ENCODE measurements at places on chromosomes 1 and 21.
A peak's percentile ranks its signal among the peaks of the same experiment; 100 is the strongest.

DNA sequence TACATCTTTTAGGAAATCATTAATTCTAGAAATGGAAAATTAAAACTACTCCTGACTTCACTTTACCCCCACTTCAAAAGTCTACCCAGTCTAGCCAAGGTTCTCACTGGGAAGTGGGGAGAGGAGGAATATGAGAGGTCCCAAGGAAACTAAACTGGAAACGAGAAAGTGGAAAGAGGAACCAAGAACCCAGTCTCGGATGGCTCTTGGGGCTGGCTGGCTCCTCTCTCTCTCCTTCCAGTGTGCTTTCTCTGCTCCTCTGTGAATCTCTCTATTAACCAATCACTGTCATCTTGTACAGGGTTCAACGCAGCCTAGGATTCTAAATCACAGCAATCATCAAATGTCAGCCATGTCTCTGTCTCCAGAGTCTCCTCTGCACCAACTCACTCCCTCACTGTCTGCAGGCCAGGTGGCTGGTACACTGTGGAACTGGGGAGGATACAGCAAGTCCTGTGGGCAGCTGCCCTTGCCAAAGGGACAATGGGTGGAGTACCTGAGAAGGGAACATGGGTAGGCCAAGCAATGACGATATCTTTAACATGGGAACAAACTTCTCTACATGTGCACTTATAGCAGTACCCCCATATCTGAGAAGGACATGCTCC lies 33.7 kb downstream of the GNB1 start:
- DNase-seq: no peak

DNA sequence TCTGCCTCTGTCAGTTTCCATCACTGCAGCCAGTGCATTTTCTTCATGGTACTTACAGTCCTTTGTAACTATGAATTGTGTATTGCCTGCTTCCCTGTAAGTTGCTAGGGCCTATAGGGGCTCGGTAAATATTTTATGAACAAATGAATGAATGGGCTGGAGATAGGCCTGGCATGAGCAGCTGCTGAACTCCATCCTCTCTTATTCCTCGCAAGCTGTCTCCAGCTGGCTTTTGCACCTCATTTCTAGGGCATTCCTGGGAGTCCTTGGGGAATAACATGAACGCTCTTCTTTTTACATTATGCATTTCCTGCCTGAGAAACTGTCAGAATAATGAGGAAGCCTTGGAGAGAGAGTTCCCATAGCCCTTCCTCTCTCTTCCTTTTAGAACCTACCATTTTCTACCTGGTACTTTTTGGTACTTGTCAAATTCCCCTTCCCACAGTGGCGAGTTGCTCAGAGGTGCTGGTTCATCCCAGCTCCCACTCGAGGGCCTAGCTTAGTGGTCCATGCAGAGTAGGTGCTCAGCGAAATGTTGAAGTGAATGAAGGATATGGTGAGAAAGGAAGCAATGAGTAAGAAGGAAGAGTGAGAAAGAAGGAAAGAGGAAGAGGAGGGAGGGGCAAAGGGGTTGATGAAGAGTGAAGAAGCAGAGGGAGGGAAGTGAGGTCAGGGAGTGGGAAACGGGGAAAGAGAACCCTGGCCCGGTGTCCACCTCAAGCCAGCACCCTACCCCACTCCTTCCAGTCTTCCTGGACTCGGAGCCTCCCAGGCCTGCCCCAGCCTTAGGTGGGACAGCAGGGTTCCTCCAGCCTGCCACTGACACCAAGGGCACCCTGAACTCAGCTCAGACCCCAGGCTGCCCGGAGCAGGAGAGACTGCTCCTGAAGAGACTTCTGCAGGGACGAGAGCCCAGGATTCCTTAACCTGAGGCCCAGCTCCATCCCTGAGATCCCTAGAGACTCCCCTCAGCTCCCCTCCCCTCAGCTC lies 29.6 kb downstream of the KCNC4 start:
- no peak for DNase-seq

- DNase-seq: no peak
These were observed 133.5 kb upstream of the WNT4 start for GRCh38 chr1:22276396-22276748.

GRCh38 chr1:241926141-241926540 lies 31.4 kb upstream of the BECN2 start:
- DNase-seq: no peak

DNA sequence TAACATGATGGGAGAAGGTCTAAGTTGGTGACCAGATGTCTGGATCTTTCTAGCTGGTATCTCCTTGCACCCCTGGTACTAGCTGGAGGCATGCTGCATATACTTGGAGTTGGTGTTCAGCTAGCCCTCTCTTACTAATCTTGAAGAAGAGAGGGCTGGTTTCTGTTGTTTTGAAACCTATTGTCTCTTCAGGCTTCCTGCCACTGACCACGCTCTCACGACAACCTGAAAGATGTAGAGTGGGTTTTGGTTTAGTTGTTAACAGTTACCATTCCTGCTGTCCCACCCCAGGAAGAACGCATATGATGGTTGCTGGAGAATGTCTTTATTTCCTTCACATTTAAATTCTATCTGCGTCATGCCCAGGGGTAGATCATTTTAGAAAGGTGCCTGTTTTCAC lies 3.6 kb downstream of the MAN1C1 start:
- DNase-seq: no peak

DNA sequence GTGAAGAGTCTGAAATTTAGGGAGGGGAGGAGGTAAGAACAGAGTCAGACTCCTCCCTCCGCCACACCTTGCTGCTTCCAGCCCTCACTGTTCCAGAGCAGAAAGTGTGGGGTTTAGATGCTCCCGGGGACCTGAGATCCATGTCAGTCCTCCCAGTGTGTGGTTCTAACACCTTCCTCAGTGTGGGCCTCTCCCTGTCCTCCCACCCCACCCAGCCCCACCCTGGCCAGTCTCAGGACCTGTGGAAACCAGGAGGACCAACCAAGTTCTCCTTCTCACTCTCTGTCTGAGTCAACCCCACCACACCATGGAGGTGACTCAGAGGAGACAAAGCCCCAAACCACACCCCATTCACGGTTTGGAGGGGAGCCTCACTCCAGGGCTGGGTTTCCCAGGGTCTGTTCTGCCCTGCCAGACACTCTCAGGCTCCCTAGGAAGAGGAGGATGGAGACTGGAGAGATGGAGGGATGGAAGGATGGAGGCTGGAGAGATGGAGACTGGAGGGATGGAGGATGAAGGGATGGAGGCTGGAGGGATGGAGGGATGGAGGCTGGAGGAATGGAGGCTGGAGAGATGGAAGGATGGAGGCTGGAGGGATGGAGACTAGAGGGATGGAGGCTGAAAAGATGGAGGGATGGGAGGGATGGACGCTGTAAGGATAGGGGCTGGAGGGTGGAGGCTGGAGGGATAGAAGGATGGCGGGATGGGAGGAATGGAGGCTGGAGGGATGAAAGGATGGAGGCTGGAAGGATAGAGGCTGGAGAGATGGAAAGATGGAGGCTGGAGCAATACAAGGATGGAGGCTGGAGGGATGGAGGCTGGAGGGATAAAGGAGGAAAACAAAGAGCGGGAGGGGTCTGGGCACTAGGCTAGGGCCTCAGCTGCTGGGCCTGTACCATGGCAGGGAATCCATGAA lies 100.9 kb upstream of the RUNX3 start:
- peak; percentile 74 for DNase-seq

DNA sequence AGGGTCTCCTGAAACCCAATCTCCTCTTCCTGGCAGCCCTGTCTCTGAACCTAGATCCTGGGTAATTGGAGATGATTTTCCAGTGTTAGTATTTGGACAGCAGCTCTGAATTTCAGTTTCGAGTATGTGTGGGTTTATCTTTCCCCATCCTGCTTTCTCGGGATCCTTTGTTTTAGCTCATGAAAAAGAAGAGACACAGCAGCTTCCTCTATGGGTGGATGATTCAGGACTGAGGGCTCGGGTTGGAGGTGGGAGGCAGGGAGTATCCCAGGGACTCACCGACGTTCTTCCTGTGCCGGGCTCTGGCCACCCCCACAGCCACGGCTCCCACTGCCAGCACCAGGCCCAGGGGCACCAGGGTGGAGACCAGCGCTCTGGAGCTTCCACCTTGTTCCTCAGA lies 10.4 kb upstream of the FCMR start:
- no peak for DNase-seq

- no peak for DNase-seq
These were observed 29.8 kb upstream of the VTCN1 start for GRCh38 chr1:117240547-117240946.

- DNase-seq: no peak
These were observed 222.4 kb upstream of the JUN start for GRCh38 chr1:59006289-59006658.

DNA sequence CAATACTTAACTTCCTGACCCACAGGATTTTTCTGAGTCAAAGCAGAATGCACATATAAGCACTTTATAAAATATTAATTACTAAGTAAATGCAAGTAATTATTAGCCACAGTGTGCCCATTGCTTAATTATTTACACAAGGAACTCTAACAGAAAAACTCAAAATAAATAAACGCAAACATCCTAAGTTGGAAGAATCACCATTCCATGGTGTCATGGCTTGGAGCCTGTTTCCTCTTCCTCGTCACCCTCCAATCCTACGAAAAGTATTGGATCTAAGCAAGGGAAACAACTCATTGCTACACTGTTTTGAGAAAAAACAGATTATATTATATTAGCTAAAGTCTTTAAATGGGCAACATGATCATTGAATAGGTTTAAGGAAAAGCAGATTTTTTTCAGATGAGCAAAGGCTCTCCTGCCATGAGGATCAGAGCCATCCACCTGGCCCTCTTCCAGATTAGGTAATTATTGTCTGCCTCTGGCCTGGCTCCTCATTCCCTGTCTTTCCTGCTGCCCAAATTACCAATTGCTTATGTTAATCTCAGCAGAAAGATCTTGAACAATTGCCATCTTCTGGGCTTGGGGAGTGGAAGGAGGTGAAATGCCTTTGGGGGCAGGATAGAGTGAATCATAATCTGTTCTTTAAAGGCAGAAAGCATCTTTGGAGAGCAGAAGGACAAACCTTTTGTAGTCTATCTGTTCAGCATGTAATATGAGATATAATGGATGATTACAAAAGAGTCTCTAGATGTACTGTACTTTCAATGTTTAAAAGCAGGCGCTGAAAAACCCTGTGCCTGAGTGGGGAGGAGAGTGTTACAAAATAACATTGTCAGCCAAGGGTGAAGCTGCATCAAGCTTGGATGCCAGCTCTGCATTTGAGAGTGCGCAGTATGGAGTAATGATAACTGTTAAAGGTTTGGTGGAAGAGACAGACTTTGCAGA lies 121.2 kb downstream of the DUSP10 start:
- DNase-seq: no peak

DNA sequence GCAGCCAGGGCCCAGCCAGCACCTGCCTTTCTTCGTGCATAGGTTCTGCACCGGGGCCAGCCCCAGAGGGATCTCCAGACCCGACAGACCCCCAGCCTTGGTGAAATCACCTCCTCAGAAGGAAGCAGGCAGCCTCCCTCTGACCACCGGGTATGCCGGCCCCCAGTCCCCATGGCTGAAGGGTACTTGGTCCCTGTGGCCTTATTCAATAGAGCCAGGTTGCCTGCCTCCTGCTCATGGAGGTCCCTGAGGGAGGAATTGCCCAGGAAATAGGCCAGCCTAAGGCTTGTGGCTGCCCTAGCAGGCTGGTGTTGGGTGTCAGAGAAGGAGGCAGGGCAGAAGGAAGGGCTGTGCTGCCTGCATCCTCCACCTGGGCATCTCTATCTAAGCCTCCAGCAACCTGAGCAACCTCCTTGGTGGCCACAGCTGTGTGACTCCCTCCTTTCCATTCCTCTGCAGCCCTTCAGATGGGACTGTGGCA lies 338.2 kb upstream of the VAMP3 start:
- DNase-seq: no peak

GRCh38 chr1:29829448-29830344 lies 593.4 kb downstream of the PTPRU start:
- DNase-seq: no peak

DNA sequence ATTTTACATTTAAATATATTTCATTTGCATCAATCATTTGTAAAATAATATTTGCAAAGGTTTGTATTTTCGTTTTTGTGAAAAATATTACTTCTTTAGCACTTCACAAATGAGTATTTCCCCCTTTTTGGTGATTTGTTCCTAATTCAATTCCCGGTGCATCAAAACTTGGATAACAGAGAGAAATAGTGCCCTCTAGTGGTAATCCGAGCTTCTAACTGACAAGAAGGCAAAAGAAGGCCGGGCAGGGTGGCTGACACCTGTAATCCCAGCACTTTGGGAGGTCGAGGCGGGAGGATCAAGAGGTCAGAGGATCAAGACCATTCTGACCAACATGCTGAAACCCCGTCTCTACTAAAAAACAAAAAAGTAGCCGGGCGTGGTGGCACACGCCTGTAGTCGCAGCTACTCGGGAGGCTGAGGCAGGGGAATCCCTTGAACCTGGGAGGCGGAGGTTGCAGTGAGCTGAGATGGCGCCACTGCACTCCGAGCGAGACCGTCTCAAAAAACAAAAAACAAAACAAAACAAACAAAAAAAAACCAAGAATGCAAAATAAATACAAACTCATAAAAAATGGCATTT lies 137.7 kb downstream of the COL11A1 start:
- no peak for DNase-seq

- no peak for DNase-seq
These were observed 21.1 kb downstream of the SLC25A24 start for GRCh38 chr1:108179018-108179417.

DNA sequence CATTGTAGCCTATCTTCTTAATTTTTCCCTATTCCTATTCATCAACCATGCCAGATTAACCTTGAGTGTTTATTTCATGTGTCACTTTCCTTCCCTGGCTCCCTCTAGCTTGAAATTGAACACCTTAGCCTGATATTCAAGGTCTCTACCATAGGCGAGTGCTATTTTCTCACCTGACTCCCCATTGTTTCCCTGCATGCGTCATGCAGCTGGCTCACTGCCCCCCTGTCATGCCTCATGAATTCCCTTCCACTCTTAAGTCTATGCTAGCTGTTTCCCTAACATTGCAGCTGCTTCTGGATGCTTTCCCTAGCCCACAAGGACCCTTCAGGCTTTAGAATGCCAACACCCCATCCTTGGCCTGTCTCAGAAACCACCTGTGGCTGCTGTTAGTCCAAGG lies 56.7 kb upstream of the CD1D start:
- DNase-seq: no peak

DNA sequence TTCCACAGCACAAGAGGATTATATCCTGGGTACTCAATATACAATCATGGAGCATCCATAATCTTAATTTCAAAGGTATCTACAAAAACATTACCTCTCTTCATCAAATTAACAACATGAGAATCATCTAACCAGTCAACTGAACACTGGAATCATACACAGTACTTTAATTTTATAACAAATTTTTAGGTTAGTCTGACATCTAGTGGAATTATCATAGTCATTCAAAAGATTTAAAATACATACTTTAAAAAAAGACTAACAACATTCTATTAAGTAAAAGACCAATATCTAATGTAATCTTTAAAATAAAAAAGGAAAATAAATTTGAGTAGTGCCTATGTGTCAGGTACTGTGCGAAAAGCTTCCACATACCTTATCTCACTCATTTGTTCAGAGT lies 16.8 kb upstream of the SH3GLB1 start:
- DNase-seq: no peak

GRCh38 chr1:167293057-167293456 lies 72.4 kb downstream of the POU2F1 start:
- no peak for DNase-seq

GRCh38 chr1:94819945-94820746 lies at the start of gene SLC44A3:
Gene SLC44A3 (plus strand): TSS chr1:94820357. CDS start chr1:94820452, 95 bp downstream.
- no peak for DNase-seq

- no peak for DNase-seq
These were observed 38.5 kb downstream of the COQ8A start for GRCh38 chr1:226978432-226979114.
